Urothelium cell line (cell line): ENCODE measurements at places on chromosomes 16 and 17.
A peak's percentile ranks its signal among the peaks of the same experiment; 100 is the strongest.

- DNase-seq, result no peak
Measured at GRCh38 chr17:40319651-40320540, 10.9 kb downstream of the RARA start.

GRCh38 chr17:82076018-82076784 is 10.6 kb upstream of the DUS1L start:
- no peak for DNase-seq

DNA sequence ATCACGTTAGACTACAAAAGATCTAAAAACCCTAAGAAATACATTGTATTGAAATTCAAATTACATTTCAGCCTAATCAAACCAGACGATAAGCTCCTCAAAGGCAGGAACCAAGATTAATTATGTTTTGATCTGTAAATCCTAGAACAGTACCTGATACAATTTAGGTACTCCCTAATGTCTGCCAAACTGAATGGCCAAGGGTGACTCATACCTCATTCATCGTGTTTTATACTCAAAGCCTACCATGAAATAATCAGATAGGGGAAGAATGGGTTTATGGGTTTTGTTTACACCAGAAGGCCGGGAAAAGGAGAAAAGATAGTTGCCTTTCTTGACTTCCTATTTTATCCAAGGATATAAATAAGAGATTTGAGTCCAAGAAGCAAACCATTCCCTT is 19.3 kb downstream of the MMD start:
- DNase-seq, result no peak

DNA sequence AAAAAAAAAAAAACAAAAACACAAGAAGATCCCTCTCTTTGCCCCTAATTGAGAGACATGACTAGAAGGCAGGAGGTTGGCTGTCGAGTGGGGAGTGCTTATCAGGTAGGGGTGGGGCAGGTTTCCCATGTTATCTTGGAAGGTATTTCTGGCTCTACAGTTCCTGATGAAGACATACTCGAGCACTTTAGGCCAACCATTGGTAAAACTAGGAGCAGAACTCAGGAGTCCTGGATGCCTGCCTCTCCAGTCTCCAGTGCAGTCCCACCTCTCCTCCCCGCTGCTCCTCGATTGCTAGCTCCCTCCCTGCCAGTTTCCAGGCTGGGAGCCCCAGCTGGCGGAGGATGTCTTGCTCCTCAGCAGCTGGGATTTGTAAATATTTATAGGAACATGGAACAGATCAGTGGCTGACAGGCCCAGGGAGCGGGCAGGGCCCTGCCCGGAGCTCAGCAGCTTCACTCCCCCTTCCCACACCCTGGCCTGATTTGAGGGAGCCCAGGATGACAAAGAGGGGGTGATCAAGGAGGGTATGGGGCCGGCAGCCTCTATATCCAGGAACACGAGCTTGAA is 11.4 kb upstream of the C1QL1 start:
- DNase-seq, result no peak

DNA sequence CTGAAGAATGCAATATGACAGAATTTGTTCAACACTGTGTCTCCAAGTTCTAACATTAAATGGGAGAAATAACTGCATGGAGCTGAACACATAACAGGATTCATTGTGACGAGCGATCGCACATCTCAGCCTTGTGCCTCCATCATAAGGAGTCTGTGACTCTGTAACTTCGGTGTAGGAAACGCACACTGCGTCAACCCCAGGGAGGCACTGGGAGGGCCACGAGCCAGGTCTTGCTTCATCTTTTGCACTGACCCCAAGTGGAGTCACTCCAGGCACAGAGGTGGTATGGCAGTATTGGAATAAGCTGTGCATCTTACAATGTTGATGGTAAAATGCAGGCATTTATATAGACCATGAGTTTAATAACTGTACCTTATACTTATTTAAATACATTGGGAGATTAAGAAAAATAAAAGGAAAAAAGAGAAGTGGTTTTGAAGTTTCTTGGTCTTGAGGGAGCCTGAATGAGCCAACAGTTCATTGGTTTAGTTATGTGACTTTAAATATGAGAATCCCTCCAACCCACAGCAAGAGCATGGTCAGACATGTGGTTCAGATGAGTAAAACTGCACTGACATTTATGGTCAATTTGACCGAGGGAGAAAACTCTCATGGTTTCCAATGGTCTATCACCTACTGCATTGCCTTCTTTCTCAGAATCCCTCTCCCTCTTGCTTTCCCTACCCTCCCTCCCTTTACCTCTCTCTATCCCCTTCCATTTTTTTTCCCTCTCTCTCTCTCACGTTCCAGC is 5.7 kb upstream of the PMP22 start:
- DNase-seq, result no peak

DNA sequence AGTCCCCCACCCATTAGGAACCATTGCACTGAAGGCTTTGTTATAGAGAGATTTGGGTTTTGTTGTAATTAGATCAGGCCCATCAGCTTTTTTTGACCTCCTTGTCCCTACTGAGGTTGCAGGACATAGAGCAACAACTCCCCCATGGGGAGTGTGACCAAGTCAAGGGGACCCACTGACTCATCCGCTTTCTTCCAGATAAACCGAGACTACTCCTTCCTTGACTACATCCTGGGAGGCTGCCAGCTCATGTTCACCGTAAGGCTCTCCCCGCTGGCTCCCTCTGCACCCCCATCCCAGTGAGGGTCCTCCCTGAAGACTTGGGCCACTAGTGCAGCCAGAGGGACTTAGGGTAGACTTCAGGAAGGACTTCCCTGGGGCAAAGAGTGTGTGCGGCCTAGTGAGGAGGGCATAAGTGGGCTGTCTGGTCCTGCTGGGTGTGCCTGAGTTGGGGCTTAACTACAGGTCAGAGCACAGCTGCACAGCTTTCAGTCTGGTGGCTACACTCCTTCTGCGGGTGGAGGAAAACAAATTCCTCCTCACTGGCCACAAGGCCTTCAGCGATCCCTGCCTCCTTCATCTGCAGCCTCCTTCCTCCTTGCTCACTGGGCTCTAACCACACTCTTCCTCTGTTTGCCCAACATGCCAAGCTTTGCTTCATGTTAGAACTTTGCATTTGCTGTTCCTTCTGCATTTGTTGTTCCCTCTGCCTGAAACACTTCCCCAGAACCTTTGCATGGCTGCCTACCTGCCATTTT is 31.0 kb downstream of the CPNE2 start:
- DNase-seq, result no peak

GRCh38 chr17:14498812-14499211 is 197.9 kb downstream of the HS3ST3B1 start:
- DNase-seq, result no peak

DNA sequence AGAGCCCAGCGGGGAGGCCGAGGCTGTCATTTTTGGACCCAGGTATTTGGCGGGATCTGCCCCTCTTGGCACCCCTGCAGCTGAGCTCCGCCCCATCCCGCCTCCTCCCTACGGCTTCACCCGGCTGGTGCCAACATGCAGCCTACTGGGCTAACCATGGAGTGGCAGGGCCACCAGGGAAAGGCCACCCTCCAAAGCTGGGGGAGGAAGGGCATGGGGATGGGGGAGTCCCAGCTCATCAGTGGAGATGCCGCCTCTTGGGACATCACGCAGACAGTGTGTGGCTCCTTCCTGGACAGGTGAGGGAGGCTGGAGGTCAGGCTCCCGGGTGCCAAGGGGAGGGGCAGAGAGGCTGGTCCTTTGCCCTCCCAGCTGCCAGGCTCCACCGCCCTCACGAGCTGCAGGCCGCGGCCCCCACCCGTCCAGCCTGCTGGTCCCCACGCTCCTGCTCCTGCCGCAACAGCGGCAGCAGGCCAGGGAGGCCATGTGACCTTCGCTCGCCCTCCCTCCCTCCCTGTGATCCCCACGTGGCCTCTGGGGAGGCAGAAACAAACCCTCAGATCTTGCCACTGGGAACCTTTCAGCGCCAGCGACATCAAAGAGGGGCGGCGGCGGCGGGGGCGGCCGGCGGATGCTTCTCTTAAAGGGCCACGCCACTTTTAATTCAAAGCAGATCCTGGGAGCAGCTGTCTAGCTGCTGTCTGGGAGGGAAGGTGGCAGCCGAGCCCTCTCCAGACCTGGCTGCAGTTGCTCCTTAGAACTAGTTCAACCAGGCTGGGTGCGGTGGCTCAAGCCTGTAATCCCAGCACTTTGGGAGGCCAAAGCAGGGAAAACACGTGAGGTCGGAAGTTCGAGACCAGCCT is 6.8 kb upstream of the NOTUM start:
- DNase-seq, result peak; percentile 93

GRCh38 chr17:56373981-56374833 is 219.3 kb upstream of the NOG start:
- DNase-seq, result no peak

DNA sequence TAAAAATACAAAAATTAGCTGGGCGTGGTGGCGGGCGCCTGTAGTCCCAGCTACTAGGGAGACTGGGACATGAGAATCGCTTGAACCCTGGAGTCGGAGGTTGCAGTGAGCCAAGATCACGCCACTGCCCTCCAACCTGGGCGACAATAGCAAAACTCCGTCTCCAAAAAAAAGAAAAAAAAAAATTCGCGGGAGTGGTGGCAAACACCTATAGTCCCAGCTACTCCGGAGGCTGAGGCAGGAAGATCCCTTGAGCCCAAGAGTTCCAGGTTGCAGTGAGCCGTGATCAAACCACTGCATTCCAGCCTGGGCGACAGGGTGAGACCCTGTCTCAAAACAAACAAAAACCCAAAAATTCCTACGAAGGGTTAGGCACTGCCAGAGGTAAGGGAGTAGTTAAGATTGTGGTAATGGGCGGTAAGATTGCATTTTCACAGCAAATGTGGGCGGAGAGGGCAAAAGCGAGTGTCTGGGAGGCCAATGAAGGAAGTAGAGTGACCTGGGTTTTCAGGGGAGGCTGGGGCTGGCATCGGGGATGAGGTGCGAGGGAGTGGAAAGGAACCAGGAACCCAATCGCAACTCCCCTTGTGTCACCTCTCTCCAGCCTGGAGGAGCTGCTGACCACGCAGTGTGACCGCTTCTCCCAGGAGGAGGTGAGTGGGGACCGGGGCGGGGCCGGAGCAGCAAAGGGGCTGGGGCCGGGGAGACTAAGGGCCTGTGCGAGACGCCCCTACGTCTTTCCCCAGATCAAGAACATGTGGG is 2.6 kb downstream of the MYL11 start:
- no peak for DNase-seq

GRCh38 chr17:14304222-14304772 is 3.4 kb downstream of the HS3ST3B1 start:
- DNase-seq, result no peak

DNA sequence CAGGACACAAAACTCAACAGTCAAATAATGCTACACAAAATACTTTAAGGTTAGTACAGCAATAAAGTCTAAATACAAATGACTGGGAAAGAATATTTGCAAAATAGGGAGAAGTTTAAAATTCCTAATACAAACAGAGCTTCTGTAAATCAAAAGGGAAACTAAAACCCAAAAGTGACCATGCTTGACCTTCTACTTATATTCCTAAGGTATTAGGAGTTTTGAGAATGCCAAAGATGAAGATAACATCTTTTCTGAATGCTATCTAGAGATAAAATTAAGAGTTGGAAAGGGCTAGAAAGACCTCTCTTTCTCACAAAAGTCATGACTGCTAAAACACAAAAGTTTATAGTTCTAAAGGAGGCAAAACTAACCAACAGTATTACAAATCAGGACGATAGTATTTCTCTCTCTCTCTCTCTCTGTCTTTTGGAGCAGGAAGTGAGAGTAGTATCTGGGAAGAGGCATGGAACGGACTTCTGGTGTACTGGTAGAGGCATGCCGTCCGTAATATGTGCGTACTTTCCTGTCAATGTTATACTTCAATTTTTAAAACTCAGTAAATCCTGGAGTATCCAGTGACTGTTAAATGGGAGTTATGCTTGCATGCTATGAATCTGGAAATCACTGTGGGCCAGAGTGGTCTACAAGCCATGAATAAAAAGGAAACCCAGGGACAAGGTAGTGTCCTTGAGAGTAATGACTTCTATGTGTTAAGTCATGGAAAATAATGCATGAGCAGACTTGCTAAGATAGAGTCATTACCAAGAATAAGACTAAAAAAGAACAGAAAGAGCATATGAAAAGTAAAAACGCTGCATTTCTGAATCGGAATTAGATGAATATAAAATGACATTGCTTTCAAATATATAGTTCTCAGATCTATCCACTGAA is 49.7 kb upstream of the ANKFY1 start:
- no peak for DNase-seq
